Vagina (tissue), 2 donors: ENCODE measurements at places on chromosomes 5 and 9. TPM values are rescaled to one million over a fixed set of nuclear protein-coding genes. Genes with fewer than 3 reads are reported as not detected.

GRCh38 chr9:14692470-14693250 lies 572 bp downstream of the ZDHHC21 start:
- H3K4me1 ChIP-seq = peaks cover 33% of the 10 kb centered on the region
- H3K4me3 ChIP-seq = peak overlapping the region; percentile 72
- DNase-seq = no peak
- no peaks in the 10 kb centered on the region for H3K27me3 ChIP-seq
- H3K27ac ChIP-seq = peak overlapping the region; percentile 37
- H3K36me3 ChIP-seq = peaks cover 8% of the 10 kb centered on the region

GRCh38 chr5:4023091-4023752 lies 427.6 kb downstream of the IRX1 start:
- no peak overlapping the region for H3K27ac ChIP-seq
- H3K4me1 ChIP-seq = peaks cover 26% of the 10 kb centered on the region
- no peaks in the 10 kb centered on the region for H3K27me3 ChIP-seq
- no peak for DNase-seq

DNA sequence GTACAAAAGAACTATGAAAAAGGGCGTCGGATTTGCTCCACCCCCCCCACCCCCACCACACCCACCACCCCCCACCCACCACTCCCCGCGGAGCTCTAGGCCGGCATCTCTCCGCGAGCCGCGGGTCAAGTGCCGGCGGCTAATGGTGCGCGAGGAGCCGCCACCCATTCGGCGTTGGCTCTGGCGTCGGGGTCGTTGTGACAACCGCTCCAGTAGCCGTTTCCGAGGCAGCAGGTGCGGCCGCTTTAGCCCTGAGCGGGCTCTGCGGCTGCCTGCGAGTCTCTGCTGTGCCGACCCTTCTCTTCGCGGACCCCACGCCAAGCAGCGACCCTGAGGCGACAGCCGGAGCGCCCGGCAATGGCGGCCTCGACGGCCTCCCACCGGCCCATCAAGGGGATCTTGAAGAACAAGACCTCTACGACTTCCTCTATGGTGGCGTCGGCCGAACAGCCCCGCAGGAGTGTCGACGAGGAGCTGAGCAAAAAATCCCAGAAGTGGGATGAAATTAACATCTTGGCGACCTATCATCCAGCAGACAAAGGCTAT lies at the start of gene PPP1R2B:
Gene PPP1R2B, plus strand, starts transcription at position 90 of the 546 bp plus-strand sequence. Its CDS starts 268 bp downstream, at position 358.
- no peaks in the 10 kb centered on the region for H3K36me3 ChIP-seq
- no peaks in the 10 kb centered on the region for H3K4me1 ChIP-seq
- no peak within 1 kb of the TSS for H3K4me3 ChIP-seq
- H3K27ac ChIP-seq = no peak within 1 kb of the TSS

Gene BTNL9
- total RNA-seq = 34.1 TPM

Gene ASB6
- total RNA-seq = 18.9 TPM

DNA sequence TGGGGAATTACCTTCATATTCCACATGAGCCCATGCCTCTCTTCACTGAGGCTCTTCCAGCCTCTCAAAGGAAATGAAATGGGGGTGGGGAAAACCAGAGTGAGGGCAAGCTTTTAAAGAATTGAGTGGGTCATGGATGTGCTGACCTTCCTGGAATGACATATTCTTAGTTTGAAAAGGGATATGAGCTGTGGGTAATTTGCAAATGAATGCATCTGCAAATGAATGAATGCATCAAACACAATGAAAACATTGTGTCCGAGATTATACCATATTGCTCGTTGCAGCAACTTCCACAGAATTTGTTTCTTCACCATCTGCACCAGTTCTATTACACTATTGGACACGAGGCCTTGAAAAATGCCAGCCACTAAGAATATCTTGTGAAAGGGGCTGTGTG lies 198.6 kb upstream of the CDH6 start:
- no peaks in the 10 kb centered on the region for H3K36me3 ChIP-seq
- DNase-seq = no peak
- no peaks in the 10 kb centered on the region for H3K4me1 ChIP-seq
- H3K4me3 ChIP-seq = no peak overlapping the region

DNA sequence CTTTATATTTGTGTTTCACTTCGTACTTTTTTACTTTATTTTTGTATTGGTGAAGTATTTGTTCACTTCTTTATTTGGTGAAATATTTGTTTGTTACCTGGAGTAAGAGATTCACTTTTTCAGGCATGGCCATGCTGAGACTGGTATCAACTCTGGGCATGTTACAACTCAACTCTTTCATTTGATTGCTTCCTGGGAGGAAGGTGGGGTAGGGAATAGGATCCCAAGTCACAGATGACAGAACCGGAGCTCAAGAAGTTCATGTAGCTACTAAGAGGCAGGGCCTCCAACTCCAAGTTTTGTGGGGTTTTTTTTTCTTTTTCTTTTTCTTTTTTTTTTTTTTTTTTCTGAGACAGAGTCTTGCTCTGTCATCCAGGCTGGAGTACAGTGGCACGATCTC lies 6.1 kb upstream of the ADGRD2 start:
- H3K27me3 ChIP-seq = no peaks in the 10 kb centered on the region
- H3K4me3 ChIP-seq = no peak overlapping the region
- H3K4me1 ChIP-seq = no peaks in the 10 kb centered on the region
- DNase-seq = no peak
- no peak overlapping the region for H3K27ac ChIP-seq

DNA sequence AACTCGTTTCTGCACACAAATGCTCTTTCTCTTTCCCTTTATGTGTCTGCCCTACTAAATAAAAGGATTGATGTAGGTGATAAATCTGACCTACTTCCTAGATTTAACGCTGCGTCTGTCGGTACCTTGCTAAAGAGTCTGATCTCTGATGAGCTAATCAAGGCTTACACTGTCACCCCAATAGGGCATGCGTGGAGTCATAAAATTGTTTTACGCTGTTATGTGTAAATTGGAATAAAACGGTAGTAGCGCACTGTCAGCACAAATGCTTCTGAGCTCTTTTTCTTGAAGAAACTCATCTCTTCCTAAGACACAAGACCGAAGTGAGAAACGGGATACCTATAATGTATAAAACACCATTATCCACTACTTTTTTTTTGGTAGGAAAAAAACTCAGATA lies 2106.3 kb upstream of the WWC1 start:
- no peaks in the 10 kb centered on the region for H3K4me1 ChIP-seq
- no peak overlapping the region for H3K4me3 ChIP-seq
- DNase-seq = no peak
- no peak overlapping the region for H3K27ac ChIP-seq
- H3K27me3 ChIP-seq = no peaks in the 10 kb centered on the region

- H3K27ac ChIP-seq = no peak overlapping the region
- no peaks in the 10 kb centered on the region for H3K36me3 ChIP-seq
- no peaks in the 10 kb centered on the region for H3K27me3 ChIP-seq
- no peak overlapping the region for H3K4me3 ChIP-seq
- H3K4me1 ChIP-seq = no peaks in the 10 kb centered on the region
- DNase-seq = no peak
These were observed 178.5 kb downstream of the NFIB start for GRCh38 chr9:14135421-14135820.

- DNase-seq = no peak
- H3K27me3 ChIP-seq = no peaks in the 10 kb centered on the region
- H3K36me3 ChIP-seq = no peaks in the 10 kb centered on the region
- peaks cover 8% of the 10 kb centered on the region for H3K4me1 ChIP-seq
These were observed 9.9 kb upstream of the PTGS1 start for GRCh38 chr9:122360891-122361290.

DNA sequence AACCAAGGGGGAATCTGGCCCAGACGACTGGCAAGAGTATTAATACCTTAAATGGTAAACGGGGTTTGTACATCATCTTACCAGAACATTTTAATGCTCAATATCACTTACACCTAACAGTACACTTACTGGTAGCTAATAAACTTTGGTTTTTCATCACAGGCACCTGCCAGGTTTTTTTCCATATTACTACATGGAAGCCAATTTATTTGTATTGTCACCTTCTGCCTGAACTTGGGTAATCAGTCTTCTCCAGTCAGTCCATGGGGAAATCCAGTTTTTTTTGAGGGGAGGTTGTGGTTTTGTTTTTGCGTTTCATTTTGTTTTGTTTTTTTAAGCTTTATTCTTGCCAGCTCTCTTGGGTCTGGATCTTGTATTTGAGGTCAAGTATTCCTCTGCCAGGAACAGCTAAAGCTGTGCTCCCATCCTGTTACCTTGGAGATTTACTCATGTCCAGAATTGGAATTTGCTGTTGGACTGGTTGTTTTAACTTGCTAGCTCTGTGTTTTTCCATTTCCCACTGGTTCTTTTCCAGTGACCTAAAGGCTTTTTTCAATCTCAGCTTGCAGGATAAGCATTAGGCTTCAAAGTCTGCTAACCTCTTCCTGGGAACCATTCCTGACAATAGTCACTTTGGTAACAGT lies 11.1 kb upstream of the NADK2 start:
- H3K4me3 ChIP-seq = no peak overlapping the region
- no peaks in the 10 kb centered on the region for H3K36me3 ChIP-seq
- no peaks in the 10 kb centered on the region for H3K4me1 ChIP-seq
- H3K27ac ChIP-seq = no peak overlapping the region

GRCh38 chr9:546797-547223 lies 294.7 kb upstream of the DMRT1 start:
- DNase-seq = no peak
- H3K4me3 ChIP-seq = no peak overlapping the region
- H3K27ac ChIP-seq = peak overlapping the region; percentile 51
- H3K27me3 ChIP-seq = no peaks in the 10 kb centered on the region

Gene NXNL2
- 2.5 TPM for total RNA-seq

DNA sequence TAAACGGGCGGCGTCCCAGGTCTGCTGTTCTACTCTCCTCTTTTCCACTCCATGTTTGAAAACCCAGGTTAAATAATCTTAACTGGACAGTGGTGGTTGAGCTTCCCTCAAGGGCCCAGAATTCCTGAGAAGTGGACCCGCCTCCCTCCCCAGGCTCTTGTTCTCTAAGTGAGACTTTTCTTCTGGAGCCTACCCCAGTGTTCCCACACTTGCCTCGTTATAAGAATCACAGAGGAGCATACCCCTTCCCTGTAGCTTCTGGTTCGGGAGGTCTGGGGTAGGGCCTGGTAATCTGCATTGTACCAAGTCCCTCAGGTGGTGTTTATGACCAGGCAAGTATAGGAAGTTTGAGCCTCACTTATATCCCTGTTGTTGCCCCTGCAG lies 12.0 kb downstream of the PSD2 start:
- H3K4me3 ChIP-seq = no peak overlapping the region
- H3K36me3 ChIP-seq = no peaks in the 10 kb centered on the region
- H3K27ac ChIP-seq = no peak overlapping the region
- no peaks in the 10 kb centered on the region for H3K27me3 ChIP-seq

DNA sequence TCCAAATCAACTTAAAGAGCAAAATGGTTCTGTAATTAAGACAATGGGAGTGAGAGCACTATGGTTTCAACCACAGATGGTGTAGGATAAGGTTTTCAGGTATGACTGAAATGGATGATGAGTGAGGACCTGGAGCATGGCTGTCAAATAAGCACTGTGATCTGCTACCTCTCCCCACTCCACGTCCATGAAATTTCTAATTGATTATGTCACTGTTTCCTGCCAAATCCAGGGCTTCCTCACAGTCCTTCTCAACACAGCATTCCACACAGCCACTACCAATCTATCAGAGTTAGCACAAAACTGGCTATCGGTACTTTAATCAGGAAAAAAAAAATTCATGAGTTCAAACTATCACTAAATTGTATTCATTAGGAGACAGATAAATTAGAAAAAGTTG lies 420.4 kb upstream of the WWC1 start:
- H3K4me3 ChIP-seq = no peak overlapping the region
- no peak overlapping the region for H3K27ac ChIP-seq
- H3K27me3 ChIP-seq = no peaks in the 10 kb centered on the region
- H3K36me3 ChIP-seq = no peaks in the 10 kb centered on the region
- DNase-seq = no peak

GRCh38 chr9:76772686-76773445 lies 8.6 kb downstream of the PCA3 start:
- no peaks in the 10 kb centered on the region for H3K4me1 ChIP-seq
- H3K27me3 ChIP-seq = no peaks in the 10 kb centered on the region
- H3K4me3 ChIP-seq = no peak overlapping the region
- no peaks in the 10 kb centered on the region for H3K36me3 ChIP-seq
